Activated naive CD4-positive, alpha-beta T cell treated with anti-CD3 and anti-CD28 coated beads, Interleukin-2, amount 50 U/mL, for 72 hours (primary cell): ENCODE measurements at places on chromosomes 13 and 19. TPM values are rescaled to one million over a fixed set of nuclear protein-coding genes. Genes with fewer than 3 reads are reported as not detected.

FSD1 gene
- total RNA-seq = 38.0 TPM

ATP8B3 gene
- 11.7 TPM for total RNA-seq

HNRNPA1L2 gene
- total RNA-seq = 8.5 TPM

GRIK5 gene
- 4.0 TPM for total RNA-seq

C1QTNF9 gene
- total RNA-seq = not detected

KLK11 gene
- total RNA-seq = not detected

SSC5D gene
- total RNA-seq = 0.39 TPM

SCN1B gene
- total RNA-seq = 1.7 TPM

PCDH9 gene
- 0.16 TPM for total RNA-seq

SPACA4 gene
- total RNA-seq = not detected

CCL25 gene
- total RNA-seq = not detected

KLF1 gene
- 0.54 TPM for total RNA-seq

DEDD2 gene
- total RNA-seq = 28.7 TPM

PHLDB3 gene
- total RNA-seq = 27.3 TPM

LHB gene
- not detected for total RNA-seq

ZNF835 gene
- 1.7 TPM for total RNA-seq

NXNL1 gene
- total RNA-seq = not detected

C1QTNF9B gene
- total RNA-seq = not detected

CEACAM21 gene
- total RNA-seq = 40.7 TPM

IGFL1 gene
- total RNA-seq = not detected

GRIN2D gene
- total RNA-seq = 0.45 TPM
